Ascending aorta (tissue), 2 donors: ENCODE measurements at places on chromosomes 7 and 10. TPM values are rescaled to one million over a fixed set of nuclear protein-coding genes. Genes with fewer than 3 reads are reported as not detected.

Gene POMZP3
- total RNA-seq, result 9.8 TPM

Gene NPSR1
- not detected for total RNA-seq

Gene EIF3B
- 84.9 TPM for total RNA-seq

Gene PNLIPRP1
- not detected for total RNA-seq

Gene C10orf143
- total RNA-seq, result 0.11 TPM

Gene ARHGAP22
- total RNA-seq, result 2.0 TPM

- no peak overlapping the region for H3K4me3 ChIP-seq
- no peaks in the 10 kb centered on the region for H3K36me3 ChIP-seq
- no peaks in the 10 kb centered on the region for H3K4me1 ChIP-seq
Measured at GRCh38 chr7:44348300-44348699, 22.9 kb upstream of the CAMK2B start.

DNA sequence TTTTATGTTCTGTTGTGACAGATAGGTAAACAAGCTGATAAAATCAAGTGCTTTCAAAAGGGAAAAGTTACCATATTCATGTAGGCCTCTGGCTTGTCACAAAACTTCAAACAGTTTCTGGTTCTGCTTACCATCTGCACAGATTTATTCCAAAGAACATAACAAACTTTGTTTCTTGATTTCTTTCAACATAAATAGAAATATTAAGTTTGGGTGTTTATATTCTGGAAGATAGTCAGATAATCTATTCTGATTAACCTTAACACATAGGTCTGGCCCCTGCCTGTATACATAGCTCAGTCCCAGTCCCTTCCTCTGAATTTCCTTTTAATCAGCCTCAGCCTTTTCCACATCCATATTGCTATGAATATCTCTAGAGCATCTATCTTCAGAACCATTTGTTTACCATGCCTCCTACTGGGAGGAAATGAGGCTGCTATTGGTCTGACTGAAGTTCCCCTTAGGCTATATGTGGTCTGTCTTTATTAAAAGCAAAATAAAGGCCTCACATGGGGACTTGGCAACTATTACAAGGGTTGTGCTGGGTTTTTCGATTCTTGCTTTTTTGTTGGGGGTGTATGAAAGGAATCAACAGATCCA is 319.0 kb downstream of the HPSE2 start:
- H3K4me3 ChIP-seq, result no peak overlapping the region
- H3K27ac ChIP-seq, result no peak overlapping the region
- no peaks in the 10 kb centered on the region for H3K36me3 ChIP-seq
- no peaks in the 10 kb centered on the region for H3K4me1 ChIP-seq

- DNase-seq, result no peak
- H3K4me1 ChIP-seq, result no peaks in the 10 kb centered on the region
- no peaks in the 10 kb centered on the region for H3K36me3 ChIP-seq
- no peaks in the 10 kb centered on the region for H3K27me3 ChIP-seq
Measured at GRCh38 chr10:4429571-4429970, 396.4 kb upstream of the AKR1E2 start.

DNA sequence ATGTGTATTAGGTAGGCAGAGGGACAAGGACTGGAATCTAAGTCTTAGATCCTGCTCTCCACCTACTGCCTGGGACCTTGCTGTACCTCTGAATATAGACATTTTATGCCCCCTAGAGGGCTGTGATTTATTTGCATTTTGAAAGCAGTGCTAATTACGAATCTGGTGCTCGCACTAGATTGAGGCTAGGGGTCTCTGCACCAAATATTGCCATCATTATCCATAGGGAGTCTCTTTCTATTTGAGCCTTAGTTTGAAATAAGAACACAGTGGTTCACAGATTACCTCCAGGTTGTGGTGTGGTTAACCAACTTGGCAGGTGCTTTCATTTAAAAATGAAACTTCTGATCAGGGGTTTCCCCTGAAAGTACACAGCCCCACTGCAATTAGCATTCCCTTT is 41.8 kb downstream of the CNNM1 start:
- no peaks in the 10 kb centered on the region for H3K4me1 ChIP-seq
- no peaks in the 10 kb centered on the region for H3K27me3 ChIP-seq
- H3K27ac ChIP-seq, result no peak overlapping the region
- no peak for DNase-seq
- no peaks in the 10 kb centered on the region for H3K36me3 ChIP-seq
- H3K4me3 ChIP-seq, result no peak overlapping the region

- no peaks in the 10 kb centered on the region for H3K36me3 ChIP-seq
- H3K4me3 ChIP-seq, result no peak overlapping the region
- no peak for DNase-seq
- H3K4me1 ChIP-seq, result no peaks in the 10 kb centered on the region
Measured at GRCh38 chr10:29160150-29160617, 128.7 kb upstream of the LYZL1 start.

DNA sequence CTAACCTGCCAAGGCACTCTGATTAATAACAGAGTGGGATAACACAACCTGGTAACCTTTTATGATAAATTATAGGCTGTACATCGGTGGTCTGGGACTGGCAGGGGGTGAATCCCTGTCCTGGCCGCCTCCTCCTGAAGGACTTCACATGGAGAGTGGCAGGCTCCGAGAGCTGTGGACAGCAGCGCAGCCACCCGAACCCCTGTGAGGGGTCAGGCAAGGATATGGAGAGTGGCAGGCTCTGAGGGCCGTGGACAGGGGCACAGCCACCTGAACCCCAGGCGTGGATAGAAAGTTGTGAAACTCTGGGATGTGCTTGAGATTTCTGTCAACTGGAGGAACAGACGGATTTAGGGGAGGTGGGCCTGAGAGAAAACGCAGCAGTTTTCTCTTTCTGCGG is 107.0 kb upstream of the MGMT start:
- no peak overlapping the region for H3K27ac ChIP-seq
- no peak for DNase-seq
- no peaks in the 10 kb centered on the region for H3K4me1 ChIP-seq
- H3K4me3 ChIP-seq, result no peak overlapping the region
- H3K27me3 ChIP-seq, result no peaks in the 10 kb centered on the region

- H3K36me3 ChIP-seq, result no peaks in the 10 kb centered on the region
- H3K4me3 ChIP-seq, result no peak overlapping the region
- H3K4me1 ChIP-seq, result peaks cover 4% of the 10 kb centered on the region
- DNase-seq, result no peak
Measured at GRCh38 chr7:28556025-28556424, 143.7 kb downstream of the CREB5 start.

DNA sequence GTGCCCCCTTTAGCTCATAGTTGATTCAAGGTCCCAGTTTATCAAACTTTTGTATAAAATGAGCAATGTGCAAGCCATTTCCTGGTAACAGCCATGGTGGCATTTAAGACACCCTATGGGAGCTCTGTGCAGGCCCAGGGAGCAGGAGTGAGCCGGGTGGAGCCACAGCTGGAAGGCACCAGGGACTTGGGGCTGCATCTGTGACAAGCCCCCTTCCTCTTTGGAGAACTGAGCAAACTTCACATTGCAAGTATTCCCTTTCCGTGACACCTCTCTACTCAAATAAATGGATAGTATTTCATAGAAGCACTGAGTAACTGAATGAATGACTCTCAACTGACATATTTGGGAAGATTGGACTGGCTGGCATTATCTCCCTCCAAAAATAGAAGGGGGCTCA is 558.7 kb upstream of the FOXK1 start:
- H3K36me3 ChIP-seq, result no peaks in the 10 kb centered on the region
- no peaks in the 10 kb centered on the region for H3K27me3 ChIP-seq
- H3K4me3 ChIP-seq, result no peak overlapping the region

DNA sequence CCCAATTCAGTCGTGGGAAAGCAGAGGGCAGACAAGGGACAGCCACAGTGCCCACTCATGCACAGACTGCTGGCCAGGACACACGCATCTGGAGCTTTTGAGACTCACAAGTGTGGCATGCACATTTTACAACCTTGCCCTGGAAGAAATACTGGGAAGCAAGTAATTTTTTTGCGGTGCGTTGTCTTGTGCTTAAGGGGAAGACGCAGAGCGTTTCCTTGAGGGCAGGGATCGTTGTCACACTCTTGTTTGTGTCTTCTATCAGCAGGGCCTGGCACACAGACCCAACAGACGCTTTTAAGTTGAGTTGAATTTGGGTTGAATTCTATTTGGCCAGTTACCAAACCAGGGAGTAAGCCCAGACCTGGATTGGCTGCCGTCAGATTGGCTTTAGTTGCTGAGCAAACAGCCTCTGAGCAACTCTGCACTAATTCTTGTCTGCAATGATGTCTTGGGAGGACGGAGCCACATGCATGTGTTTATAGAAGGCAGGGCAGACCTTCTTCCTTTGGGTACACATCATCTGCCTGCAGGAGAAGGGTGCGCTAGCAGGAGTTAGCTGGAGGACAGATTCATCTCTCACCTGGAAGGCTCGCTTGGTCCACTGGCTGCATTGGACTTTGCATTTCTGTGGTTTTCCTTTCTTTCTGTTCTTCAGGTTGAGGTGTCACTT is 38.4 kb downstream of the IL2RA start:
- H3K4me1 ChIP-seq, result no peaks in the 10 kb centered on the region
- no peak for DNase-seq
- no peak overlapping the region for H3K27ac ChIP-seq
- no peaks in the 10 kb centered on the region for H3K36me3 ChIP-seq
- no peak overlapping the region for H3K4me3 ChIP-seq

GRCh38 chr10:52755297-52756062 is 17.1 kb downstream of the MBL2 start:
- H3K27ac ChIP-seq, result no peak overlapping the region
- H3K4me1 ChIP-seq, result no peaks in the 10 kb centered on the region
- no peak overlapping the region for H3K4me3 ChIP-seq
- DNase-seq, result no peak

DNA sequence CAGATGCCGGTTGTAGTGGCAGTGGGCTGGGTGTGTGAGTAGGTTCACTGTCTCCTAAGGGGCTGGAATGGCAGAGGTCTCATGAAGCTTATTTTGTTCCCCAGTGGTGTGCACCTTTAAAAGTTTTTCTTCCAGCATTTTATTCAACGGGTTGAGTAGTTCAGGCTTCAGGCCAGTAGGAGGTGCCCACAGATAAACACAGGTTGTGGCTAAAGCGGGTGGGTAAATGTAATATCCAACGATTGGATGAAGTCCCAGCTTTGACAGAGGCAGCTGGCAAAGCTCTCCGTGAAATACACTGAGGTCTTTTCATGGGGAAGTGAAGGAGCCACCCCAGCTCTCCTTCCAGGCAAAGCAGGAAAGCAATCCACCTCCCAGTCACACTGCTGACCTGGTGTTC is 339.8 kb upstream of the LRRTM3 start:
- H3K27me3 ChIP-seq, result no peaks in the 10 kb centered on the region
- no peak overlapping the region for H3K4me3 ChIP-seq
- H3K27ac ChIP-seq, result no peak overlapping the region
- H3K4me1 ChIP-seq, result no peaks in the 10 kb centered on the region
